ENCODE measurements at places on chromosomes 12 and 14.

- no peak for DNase-seq
These were observed 120.2 kb downstream of the EMP1 start for GRCh38 chr12:13316587-13317246.

DNA sequence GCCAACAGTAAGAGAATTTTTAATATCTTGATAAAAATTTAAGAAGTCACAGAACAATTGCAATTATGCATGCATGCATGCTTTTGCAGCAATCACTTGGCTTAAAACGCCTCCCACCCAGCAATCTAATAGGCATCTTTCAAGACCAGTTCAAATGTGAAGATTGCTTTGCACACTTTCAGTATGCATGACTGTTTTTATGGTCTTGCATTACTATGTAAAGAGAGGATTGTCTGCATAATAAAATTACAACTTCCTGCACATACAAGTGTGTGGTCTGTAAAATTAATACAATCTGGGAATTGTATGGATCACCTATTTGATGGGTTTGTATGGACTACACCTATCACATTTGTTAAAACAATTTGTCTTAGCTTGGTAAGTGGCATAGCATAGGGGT is 48.8 kb downstream of the E2F7 start:
- DNase-seq, result no peak

DNA sequence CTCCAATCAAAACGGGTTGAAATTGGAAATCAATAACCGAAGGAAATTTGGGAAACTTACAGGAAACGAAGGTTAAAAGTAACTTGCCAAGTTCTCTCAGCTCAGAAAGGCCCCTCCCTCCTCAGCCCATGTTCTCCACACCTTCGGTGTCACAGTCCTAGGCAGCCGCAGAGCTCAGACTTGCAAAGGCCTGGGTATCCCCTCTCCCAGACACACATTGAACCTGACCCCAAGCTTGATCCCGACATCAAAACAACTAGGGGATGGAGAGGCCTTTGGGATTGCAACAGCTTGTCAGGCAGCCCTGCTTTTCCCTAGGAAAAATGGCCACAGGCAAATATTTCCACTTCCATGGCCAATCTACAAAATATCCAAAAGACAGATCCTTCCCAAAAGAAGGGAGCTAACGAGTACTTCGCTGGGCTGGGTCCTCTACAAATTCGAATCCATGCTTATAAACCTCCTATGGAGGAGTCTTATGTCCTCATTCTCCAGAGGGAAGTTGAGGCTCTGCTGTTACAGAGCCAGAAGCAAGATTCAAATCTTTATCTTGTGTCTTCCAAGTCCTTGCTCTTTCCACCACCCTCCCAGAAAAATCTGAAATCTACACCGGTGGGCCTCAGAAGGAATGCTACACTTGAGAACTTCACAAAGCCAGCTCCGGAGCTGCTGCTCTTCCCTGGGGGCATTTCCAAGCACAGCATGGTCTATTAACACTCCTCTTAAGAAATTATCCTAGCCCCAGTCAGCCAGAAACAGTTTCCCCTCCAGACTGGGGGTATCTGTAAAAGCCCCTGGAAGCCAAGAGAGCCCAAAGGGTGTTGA is 35.7 kb upstream of the PNMA1 start:
- no peak for DNase-seq

GRCh38 chr14:56708704-56709103 is 101.6 kb downstream of the OTX2 start:
- DNase-seq, result no peak

- DNase-seq, result no peak
These were observed 17.7 kb downstream of the DPF3 start for GRCh38 chr14:72876005-72876709.
